Activated naive CD8-positive, alpha-beta T cell treated with anti-CD3 and anti-CD28 coated beads for 36 hours (primary cell): ENCODE measurements at places on chromosomes 6 and 20. TPM values are rescaled to one million over a fixed set of nuclear protein-coding genes. Genes with fewer than 3 reads are reported as not detected.

GRCh38 chr6:35064757-35065440 lies 76.2 kb downstream of the TCP11 start:
- H3K4me3 ChIP-seq: no peak overlapping the region
- H3K36me3 ChIP-seq: no peaks in the 10 kb centered on the region
- H3K4me1 ChIP-seq: no peaks in the 10 kb centered on the region

Gene MYMX
- total RNA-seq: not detected

DNA sequence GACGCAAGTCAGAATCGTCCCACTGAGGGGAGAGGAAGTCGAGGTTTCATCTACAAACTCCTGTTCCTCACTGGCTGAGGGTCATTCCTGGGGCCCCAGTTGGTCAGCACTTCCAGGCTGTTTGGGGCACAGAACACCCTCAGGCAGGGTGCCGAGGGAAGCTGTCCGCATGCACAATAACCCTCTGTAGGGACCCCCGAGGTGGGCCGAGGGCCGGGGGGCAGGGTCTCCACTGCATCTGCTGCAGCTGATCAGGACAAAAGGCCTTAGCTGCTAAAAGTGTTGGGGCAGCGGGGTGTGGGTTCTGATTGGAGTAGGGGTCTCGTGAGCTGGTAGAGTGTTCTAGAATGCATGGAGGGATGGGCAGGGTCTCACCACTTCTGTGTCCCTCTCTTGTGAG lies 125.1 kb downstream of the TOX2 start:
- no peak for DNase-seq
- no peak overlapping the region for H3K27ac ChIP-seq
- no peaks in the 10 kb centered on the region for H3K36me3 ChIP-seq
- no peaks in the 10 kb centered on the region for H3K4me1 ChIP-seq
- peaks cover 7% of the 10 kb centered on the region for H3K27me3 ChIP-seq
- no peak overlapping the region for H3K4me3 ChIP-seq

Gene KCNK17
- not detected for total RNA-seq

- no peak overlapping the region for H3K27ac ChIP-seq
- peaks cover 11% of the 10 kb centered on the region for H3K27me3 ChIP-seq
- no peaks in the 10 kb centered on the region for H3K4me1 ChIP-seq
- no peak overlapping the region for H3K4me3 ChIP-seq
Observed at GRCh38 chr20:59725476-59726280, 121.3 kb downstream of the PHACTR3 start.

Gene CST5
- total RNA-seq: not detected

DNA sequence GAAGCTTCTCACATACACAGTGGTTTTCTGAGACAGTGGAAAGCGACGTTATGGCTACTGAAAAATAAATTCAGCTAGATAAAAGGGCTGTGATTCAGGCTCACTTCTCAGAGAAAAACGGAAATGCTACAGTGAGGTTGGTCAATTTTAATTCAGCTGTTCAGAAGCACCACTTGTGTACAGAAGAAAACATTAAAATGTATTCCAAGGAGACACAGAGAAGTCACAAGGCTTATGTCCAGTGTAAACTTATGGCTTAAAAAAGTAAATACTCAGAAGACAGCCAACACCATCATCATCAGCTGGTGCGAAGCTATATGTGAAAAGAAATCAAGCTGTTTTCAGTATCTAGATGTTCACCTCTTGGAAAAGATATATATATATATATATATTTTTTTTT lies 68.6 kb downstream of the ABHD12 start:
- no peak overlapping the region for H3K27ac ChIP-seq
- no peak overlapping the region for H3K4me3 ChIP-seq
- no peak for DNase-seq

DNA sequence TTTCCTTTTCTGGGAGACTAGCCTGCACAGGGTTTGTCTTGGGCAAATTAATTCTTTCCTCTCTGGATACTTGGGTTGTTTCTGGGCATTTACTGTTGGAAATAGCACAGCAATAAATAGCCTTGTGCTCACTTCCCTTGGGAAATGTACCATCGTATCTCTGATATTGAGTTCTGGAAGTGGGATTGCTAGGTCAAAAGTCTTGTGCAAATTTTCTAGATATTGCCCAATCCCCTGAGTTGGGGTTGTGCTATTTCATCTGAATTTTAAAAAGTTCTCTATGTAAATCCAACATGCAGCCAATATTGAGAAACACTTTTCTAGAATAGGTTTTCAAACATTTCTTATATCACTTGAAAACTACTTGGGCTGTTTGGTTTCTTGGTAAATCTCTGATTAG lies 64.0 kb upstream of the ELOVL5 start:
- H3K27me3 ChIP-seq: no peaks in the 10 kb centered on the region
- H3K4me1 ChIP-seq: peaks cover 4% of the 10 kb centered on the region
- no peak overlapping the region for H3K27ac ChIP-seq
- no peaks in the 10 kb centered on the region for H3K36me3 ChIP-seq

- DNase-seq: no peak
- no peak overlapping the region for H3K27ac ChIP-seq
- H3K36me3 ChIP-seq: no peaks in the 10 kb centered on the region
- H3K27me3 ChIP-seq: no peaks in the 10 kb centered on the region
- no peak overlapping the region for H3K4me3 ChIP-seq
Observed at GRCh38 chr6:143691900-143692636, 14.3 kb downstream of the PHACTR2 start.
